ENCODE measurements at places on chromosomes 11 and 22. TPM values are rescaled to one million over a fixed set of nuclear protein-coding genes. Genes with fewer than 3 reads are reported as not detected.

The TEF gene
- 3.0 TPM for total RNA-seq

The SLC5A12 gene
- not detected for total RNA-seq

The ANGPTL5 gene
- total RNA-seq = not detected

The DGCR6 gene
- total RNA-seq = 1.6 TPM

The CD81 gene
- 205 TPM for total RNA-seq

The FAM181B gene
- not detected for total RNA-seq

The OR2D2 gene
- not detected for total RNA-seq

The PTDSS2 gene
- 25.7 TPM for total RNA-seq

The PHLDB1 gene
- total RNA-seq = 0.90 TPM

The CSTF3 gene
- total RNA-seq = 27.3 TPM

The DLAT gene
- total RNA-seq = 60.6 TPM

All from activated T-cell treated with anti-CD3 and anti-CD28 coated beads, Interleukin-2, amount 50 U/mL, for 4 hours (primary cell).